MCF 10A (cell line): ENCODE measurements at places on chromosomes 3 and 15.
A peak's percentile ranks its signal among the peaks of the same experiment; 100 is the strongest.

DNA sequence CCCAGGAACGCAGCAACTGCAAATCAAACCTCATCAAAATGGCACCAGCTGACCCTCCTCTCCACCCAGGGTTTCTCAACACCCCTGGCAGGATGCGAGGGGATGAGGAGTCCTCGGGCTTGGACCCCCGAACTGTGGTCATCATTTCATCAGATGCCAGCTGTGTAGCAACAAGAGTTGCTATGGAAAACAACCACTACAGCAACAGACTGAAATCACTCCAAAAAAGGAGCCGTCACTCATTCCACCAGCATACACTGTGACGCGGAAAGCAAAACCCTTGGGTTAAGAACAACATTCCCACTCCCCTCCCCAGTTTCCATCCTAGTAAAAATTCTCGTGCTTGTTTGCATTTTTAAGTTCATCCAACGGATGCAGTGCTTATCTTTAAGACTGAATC lies 40.1 kb downstream of the VGLL4 start:
- DNase-seq = no peak

GRCh38 chr3:74756674-74757073 lies 142.2 kb upstream of the CNTN3 start:
- DNase-seq = peak; percentile 1

GRCh38 chr15:75966073-75966472 lies 46.2 kb downstream of the NRG4 start:
- DNase-seq = peak; percentile 56

GRCh38 chr3:177529071-177529550 lies 331.8 kb upstream of the TBL1XR1 start:
- DNase-seq = no peak

DNA sequence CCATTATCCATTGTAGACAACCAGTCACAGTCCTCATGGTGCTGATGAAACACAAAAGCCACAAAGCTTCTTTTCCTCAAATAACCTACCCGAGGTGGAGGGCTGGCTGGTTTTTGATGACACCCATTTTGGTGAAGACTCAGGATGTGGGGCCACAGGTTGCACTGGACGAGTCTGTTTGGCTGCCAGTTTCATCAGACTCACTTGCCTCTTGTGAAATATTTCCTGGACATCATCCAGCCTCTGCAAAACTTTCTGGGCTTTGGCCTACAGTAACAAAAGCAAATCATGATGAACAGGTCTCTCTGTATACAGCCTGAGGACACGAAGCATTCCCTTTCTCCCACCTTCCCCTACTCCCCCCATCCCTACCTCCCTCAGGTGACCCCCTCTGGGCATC lies 42.2 kb downstream of the B3GNT5 start:
- peak; percentile 99 for DNase-seq

GRCh38 chr15:63564093-63564492 lies 33.1 kb upstream of the FBXL22 start:
- DNase-seq = no peak

- no peak for DNase-seq
These were observed 11.1 kb downstream of the ADAMTS17 start for GRCh38 chr15:100330629-100331215.

GRCh38 chr3:111227216-111227615 lies 155.6 kb downstream of the NECTIN3 start:
- DNase-seq = peak; percentile 53

GRCh38 chr3:130907966-130908365 lies 14.1 kb downstream of the ATP2C1 start:
- DNase-seq = no peak

- DNase-seq = no peak
These were observed 6.8 kb upstream of the KBTBD12 start for GRCh38 chr3:127908202-127908601.

DNA sequence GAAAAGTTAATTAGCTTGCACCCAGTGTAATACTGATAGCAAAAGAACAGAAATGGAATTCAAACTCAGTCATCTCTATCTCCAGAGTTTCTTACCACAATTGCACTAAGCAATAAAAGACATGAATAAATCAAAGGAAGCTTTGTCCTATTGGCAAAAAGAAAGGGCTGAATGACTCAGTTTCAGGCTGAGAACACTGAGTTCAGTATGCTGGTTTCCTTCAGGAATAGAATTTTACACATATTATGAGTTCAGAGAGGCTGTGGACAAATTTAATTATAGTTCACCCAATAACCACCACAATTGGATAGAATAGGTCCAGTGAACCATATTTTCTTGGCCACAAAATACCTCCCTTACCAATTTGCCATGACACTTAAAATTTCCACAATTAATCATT lies 249.7 kb downstream of the KCNMB2 start:
- DNase-seq = no peak

GRCh38 chr3:108838436-108838835 lies 15.8 kb downstream of the TRAT1 start:
- DNase-seq = no peak

DNA sequence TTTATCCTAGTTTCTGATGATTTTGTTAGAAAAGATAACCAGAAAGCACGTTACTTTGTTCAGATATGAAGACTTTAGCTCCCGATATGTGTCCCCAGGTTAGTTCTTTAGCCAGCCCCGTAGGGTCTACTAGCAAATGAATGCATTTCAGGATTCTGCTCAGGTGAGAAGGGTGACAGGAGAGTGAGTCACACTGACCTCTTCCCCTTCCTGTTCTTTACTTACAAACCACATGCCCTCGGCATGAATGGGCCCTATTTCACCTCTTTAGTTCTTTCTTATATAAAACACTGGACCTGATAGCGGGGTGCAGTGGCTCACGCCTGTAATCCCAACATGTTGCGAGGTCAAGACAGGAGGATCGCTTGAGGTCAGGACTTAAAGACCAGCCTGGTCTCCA lies 98.4 kb downstream of the SLC49A4 start:
- DNase-seq = peak; percentile 77

DNA sequence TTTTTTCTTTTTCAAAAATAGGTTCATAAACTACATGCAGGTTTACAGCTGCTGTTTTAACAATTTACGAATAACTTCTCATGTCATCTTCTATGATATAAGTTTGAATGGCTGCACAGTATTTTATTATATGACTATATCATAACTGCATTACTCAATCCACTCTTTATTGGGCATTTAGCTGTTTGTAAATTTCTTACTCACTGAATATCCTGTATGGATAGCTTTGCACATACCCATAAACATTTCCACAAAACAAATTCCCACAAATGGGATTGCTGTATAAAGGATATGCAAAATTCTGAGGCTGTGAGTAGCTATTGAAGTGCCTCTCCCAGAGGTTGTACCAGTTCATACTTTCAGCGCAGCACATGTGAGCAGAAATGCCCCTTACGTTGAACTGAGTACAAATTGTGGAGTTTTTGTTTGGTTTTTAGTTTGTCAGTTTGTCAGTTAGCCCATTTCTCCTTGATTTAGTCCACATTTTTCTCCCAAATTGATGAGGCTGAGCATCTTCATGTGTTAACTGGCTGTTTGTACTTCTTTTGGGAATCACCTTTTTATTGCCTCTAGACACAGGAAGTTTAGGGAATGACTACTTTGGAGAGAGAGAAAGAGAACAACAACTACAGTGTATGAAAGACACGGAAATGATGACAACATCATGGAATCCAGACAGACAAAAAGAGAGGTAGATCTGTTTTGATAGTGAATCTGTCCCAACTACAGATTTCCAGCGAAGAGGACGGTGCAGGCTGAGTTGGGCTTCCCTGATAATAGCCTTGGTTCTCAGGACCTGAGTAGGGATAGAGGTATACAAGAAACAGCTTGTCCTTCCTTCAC lies 24.8 kb downstream of the TTC23 start:
- DNase-seq = no peak
